ENCODE measurements at places on chromosomes 4 and X.
A peak's percentile ranks its signal among the peaks of the same experiment; 100 is the strongest.

DNA sequence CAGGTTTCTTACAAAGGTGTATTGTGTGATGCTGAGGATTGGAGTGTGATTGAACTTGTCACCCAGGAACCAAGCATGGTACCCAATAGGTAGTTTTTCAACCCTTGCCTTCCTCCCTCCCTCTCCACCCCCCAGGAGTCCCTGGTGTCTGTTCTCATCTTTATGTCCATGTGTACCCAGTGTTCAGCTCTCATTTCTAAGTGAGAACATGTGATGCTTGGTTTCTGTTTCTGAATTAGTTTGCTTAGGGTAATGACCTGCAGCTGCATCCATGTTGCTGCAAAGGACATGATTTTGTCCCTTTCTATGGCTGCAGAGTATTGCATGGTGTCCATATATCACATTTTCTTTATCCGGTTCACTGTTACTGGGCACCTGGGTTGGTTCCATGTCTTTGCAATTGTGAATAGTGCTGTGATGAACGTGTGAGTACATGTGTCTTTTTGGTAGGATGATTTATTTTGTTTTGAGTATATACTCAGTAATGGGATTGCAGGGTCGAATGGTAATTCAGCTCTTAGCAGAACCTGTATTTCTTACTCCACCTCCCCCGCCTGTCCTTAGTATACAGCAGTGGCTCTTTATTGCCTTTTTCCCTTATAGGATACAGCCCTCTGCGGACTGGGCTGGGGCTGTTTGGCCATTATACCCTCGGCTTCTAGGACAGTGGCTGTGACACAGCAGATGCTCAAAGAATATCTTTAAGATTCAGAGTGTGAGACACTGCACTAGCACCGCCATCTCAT, 145.4 kb downstream of the PTTG2 start:
- no peak for DNase-seq

DNA sequence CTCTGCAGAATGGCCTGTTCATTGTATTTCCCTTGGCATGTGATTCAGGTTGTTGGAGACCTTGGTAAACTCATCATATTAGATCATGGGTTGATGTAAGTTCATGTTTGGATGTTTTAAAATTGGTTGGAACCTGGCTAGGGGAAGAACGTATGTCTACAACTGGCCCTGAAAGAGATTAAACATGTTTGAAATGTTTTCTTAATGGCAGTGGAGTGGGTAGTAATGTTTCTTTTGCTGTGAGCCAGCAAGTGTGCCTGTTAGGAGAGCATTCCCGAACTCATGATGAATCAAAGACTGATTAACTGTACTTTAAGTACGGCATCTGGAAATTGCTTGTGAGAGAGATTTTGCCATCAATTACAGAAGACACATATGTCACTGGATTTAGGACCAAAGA, 44.5 kb upstream of the SLC4A4 start:
- peak; percentile 24 for DNase-seq

DNA sequence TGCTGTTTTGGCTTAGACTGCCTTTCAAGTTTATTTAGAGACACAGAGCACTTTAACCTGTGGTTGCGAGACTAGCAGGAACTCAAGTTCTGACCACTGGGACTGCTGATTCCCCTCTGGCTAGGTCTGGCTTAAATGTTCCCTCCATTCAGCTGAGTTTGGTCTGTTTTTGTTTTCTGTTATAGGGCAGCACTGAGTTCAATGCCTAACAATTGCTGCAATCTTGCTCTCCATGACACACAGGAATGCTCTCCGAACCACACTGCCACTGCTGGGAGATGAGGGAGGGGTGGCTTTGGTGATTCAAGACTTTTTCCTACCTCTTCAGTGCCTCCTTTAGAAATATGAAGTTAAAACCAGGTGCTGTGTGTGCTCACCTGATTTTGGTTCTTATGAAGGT, 106.3 kb upstream of the EOLA2 start:
- DNase-seq = no peak

- no peak for DNase-seq
Observed at GRCh38 chrX:37716602-37717001, 31.0 kb downstream of the XK start.

- no peak for DNase-seq
Observed at GRCh38 chr4:16544251-16544721, 318.0 kb upstream of the TAPT1 start.

DNA sequence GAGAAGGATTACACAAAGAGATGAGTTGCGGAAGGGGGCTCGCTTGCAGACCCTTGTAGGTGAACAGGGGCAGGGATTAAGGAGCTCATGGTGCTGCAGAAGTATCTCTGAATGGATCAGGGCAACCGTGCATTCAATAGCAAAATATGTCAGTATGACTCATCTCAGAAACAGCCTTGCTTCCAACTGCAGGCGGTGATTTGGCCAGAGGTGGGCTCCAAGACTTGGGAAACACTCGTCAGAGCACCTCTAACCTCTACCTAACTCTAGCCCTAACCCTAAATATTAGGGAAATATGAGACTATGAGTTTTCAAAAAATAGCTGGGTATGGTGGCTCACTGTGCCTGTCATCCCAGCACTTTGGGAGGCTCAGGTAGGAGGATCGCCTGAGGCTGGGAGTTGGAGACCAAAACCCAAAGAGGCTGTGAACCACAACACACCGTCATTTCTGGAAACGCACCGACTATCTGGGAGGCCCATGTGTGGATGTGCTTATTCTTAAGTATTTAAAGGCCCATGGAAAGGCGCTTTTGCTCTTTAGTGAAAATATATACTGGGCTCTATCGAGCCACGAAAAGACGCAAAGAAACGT, 102.6 kb downstream of the DHRSX start:
- peak; percentile 33 for DNase-seq

GRCh38 chr4:46946919-46947536, 38.0 kb upstream of the COX7B2 start:
- DNase-seq = no peak

DNA sequence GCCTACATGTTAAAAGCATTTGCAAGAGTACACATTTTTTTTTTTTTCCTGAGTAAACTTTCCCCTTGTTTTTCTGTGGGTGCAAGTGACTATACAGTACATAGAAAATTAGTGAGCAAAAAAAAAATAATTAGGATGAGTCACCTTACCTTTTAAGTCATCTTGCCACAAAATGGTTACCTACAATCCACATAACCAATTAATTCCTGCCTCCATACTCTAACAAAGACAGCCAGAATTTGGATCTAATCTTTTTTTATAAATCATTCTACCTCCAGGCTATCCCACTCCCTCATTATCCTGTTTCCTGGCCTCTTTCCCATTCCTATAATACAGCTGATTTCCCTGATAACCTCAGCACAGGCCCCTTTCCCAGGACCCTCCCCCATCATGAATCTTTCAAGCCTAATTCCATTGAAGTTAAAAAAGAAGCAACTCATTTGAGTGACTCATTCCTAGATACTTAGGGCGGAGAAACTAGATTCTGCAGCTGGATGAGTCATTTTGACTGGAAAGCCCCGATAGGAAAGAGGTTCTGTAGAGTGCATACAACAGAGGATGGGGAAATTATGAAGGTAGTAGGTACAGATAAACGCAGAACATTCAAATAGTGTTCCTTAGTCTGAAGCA, 128.2 kb downstream of the C4orf51 start:
- DNase-seq = peak; percentile 86

All from ACHN (cell line).